ENCODE measurements at places on chromosomes 2 and 18.

GRCh38 chr18:2969695-2970094, 43.2 kb downstream of the LPIN2 start:
- no peak for DNase-seq

GRCh38 chr2:15640261-15640711, 48.6 kb downstream of the DDX1 start:
- DNase-seq: no peak

DNA sequence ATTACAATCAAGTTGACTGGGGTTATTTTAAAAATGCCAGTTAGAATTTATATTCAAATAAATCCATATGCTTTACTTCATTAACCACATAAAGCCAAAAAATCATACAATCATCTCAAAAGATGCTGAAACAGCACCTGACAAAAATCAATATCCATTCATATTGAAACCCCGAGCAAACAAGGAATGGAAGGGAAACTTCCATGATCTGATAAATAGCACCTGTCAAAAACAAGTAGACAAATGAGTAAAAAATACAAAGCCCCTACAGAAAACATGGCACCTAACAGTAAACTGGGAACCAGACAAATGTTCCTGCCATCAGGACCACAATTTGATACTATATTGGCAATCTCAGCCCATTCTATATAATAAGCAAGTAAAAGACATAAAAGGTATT, 227.5 kb downstream of the HDAC4 start:
- DNase-seq: no peak

GRCh38 chr2:148282201-148282600, 261.3 kb downstream of the MBD5 start:
- DNase-seq: no peak

DNA sequence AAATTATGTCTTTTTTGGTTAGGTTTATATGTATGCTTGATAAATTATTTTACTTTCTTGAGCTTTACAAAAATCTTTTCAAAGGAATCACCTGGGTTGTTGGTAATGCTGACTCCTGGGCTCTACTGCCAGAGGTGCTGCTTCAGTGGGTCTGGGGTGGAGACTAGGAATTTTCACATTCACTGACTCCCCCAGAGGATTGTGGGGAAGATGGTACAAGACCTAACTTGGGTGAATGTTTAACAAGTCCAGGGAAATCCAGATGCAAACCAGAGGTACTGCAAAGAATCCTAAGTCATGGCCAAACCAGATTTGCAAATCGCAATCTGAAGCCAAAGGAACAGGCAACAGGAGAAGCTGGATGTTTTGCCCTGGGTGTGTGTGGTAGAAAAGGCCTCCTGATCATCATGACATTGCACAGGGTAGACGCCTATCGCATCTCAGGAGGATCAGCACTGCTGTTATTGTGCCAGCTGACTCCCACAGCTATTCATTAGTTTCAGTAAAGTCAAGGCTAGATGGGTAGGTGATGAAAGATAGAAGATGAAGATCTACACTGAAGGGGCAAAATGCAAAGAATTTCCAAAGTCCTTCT, 185.2 kb downstream of the BARD1 start:
- DNase-seq: no peak

GRCh38 chr2:112483042-112483473, 1.1 kb downstream of the TTL start:
- DNase-seq: peak; percentile 63

Data from BE2C (cell line).